ENCODE measurements at places on chromosomes 1 and 21. TPM values are rescaled to one million over a fixed set of nuclear protein-coding genes. Genes with fewer than 3 reads are reported as not detected.

Gene IGSF3
- total RNA-seq: 23.1 TPM

Gene GBP4
- 10.1 TPM for total RNA-seq

Gene SPAG17
- 14.6 TPM for total RNA-seq

Gene CEP350
- 69.7 TPM for total RNA-seq

Gene DENND2D
- total RNA-seq: 45.1 TPM

Gene TRIM17
- total RNA-seq: 2.8 TPM

Gene CD244
- total RNA-seq: not detected

Gene GCSAML
- total RNA-seq: not detected

Gene ZNF683
- 0.59 TPM for total RNA-seq

Gene CYP4Z1
- 1.7 TPM for total RNA-seq

Gene ABCA4
- 1.0 TPM for total RNA-seq

Gene RSPH1
- 2.7 TPM for total RNA-seq

Measured in thyroid gland (tissue), 4 donors.